ENCODE measurements at places on chromosomes 13 and 19.

DNA sequence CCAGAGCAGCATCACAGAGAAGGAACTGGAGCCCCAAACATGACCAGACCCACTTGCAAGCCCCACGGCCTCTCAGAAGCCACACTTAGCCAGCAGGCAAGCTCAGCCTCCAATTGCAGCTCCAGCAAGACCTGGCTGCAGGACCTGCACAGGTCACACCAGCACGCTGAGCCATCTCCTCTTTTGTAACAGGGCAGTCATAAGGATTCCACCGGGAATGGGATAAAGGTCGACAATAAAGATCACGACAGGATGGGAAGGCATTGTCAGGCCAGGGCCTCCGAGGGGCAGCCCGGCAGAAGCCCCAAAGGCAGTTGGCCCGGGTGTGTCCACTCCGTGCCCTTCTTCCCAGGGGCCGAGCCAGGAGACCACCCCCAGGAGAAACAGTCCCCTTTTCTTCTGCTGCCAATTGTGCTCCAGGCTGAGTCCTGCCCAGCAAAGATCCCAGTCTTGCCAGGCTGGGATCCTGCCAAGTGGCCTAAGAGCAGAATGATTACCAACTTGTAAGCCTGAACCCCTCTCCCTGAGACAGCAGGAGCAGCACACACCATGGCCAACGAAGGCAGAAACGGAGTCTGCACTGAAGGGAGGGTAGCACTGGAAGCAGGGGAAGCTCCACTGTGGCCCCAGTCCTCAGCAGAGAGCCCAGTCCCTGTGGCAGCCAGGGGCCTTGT, 12.5 kb downstream of the PEPD start:
- DNase-seq = no peak

DNA sequence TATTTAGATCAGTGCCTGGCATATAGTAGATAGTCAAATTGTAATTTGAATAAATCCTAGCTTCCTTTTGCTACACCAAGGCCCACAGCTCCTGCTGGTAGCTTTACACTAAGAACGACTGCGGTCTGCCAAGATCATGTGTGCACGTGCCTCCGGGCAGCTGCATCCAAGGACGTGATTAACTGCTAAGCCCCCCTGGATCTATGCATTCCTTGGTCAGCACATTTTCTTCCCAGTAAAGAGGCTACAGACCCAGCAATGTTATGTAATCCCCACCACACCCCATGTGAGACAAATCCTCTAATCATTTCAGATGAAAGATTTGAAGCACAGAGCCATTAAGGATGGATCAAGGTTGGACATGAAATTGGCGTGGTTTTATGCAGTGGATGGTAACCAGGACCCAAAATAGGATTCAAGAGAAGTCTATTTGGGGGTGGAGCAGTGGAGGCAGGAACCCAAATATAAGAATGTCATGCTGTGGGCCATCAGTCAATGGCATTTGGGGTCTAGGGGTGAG, 65.2 kb upstream of the PEG3 start:
- no peak for DNase-seq

GRCh38 chr19:3575260-3575741, 2.6 kb downstream of the HMG20B start:
- DNase-seq = no peak

DNA sequence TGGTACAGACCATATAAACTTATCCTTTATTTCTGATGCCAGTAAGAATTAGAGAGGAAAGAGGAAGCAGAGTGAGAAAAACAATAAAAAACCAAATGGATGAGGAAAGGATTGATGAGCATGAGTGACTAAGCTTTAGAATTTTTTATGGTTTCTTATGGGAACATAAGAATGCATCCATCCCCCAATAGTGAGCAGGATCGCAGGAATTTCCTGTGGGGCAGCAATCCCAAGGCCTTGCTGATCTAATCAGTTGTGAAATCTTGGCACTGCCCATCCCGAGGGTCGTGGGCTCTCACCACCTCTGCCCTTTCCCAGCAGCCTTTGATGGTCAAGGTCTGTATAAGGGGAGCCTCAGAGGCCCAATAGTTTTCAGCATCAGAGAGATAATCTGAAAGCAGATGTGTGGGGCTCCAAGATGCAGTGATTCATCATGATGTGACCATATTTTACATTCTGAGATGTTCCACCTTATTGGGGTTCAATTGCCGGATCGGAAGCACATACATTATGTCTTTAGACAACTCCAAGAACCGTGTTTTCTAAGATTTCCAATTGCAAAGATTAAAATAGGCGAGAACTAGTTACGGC, 222.1 kb downstream of the DNAJC15 start:
- DNase-seq = peak; percentile 89

DNA sequence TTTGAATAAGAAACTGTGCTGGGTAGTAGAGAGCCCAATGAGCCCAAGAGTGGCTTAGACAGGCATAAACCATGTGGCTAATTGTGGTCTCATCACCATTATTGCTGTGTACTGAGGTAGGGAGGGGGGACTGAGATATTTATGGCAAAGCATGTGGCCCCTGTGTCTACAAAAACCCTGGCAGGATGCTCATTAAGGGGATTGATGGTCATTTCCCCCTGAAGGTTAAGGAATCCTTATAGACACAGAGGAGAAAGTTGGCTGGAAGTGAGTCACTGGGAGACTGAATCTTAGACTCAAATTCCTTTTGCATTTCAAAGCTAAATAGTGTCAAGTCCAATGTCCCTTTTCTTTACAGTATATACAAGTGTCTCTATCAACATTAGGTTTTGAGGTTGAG, 9.8 kb upstream of the DACT3 start:
- DNase-seq = peak; percentile 32

GRCh38 chr19:32201636-32202051, 143.8 kb upstream of the ZNF507 start:
- DNase-seq = no peak

All from iris pigment epithelial cell (primary cell).